ENCODE measurements at places on chromosomes 13 and 19. TPM values are rescaled to one million over a fixed set of nuclear protein-coding genes. Genes with fewer than 3 reads are reported as not detected.

Gene ATP8B3
- total RNA-seq: 8.7 TPM

Gene ANGPTL8
- total RNA-seq: not detected

DNA sequence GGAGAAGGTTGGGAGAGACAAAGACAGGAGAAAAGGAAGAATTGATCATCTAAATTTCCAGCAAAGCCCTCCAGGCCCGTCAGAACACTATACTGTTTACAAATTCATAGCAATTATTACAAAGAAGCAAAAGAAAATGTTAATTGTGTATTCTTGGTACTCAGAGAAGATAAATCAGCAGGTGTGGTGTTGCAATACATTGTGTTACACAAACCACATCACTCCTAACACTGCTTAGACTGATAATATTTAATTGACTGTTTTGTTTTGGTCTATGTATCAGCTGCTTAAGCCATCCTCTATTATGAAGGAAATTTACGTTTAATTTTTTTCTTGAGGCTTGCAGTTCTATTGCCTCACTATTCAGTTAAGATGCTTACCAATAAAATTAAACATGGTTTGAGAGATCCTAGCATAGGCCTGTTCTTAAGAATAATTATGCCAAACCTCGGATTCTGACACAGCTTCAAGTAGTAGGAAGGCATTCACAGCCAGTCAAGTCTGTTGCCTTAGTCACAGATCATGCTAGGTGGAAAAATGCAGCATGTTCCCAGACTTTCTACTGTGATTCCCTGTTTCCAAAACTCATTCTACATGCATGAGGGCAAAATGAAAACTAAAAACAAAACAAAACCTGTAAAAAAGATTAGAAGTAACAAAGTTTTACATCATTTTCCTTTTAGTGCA lies 129.2 kb downstream of the TBC1D4 start:
- peaks cover 21% of the 10 kb centered on the region for H3K36me3 ChIP-seq
- H3K4me1 ChIP-seq: no peaks in the 10 kb centered on the region
- no peak overlapping the region for H3K4me3 ChIP-seq
- H3K27me3 ChIP-seq: no peaks in the 10 kb centered on the region
- DNase-seq: no peak

GRCh38 chr13:49652355-49653305 lies 24.3 kb downstream of the ARL11 start:
- DNase-seq: peak; percentile 70
- no peak overlapping the region for H3K27ac ChIP-seq
- H3K36me3 ChIP-seq: no peaks in the 10 kb centered on the region
- no peaks in the 10 kb centered on the region for H3K4me1 ChIP-seq
- H3K4me3 ChIP-seq: no peak overlapping the region
- no peaks in the 10 kb centered on the region for H3K27me3 ChIP-seq

DNA sequence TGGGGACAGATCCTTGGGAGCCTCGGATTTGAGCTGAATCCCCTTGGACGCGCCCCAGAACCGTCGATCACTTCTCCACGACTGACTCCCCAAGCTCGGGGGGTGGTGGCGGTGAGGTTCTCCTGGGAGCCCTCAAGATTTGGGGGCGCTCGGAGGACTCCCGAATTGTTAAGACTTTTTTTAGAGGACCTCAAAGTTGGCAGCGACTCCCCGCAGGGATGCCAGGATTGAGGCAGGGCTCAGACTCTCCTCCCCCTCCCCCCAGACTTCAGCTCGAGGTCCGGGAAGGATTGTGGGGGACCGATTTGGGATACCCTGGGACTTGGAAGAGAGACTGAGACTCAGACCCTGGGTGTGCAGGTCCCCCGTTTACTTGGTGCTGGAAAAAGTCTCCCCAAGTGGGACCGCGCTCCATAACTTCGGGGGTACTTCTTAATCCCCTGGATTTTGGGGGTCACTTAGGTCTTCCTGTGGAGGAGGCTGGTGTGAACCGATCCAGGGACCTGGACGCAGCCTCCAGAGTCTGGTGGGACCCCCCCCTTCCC lies 665 bp downstream of the VASP start:
- peak overlapping the region; percentile 81 for H3K4me3 ChIP-seq
- peaks cover 23% of the 10 kb centered on the region for H3K36me3 ChIP-seq
- DNase-seq: no peak
- H3K27me3 ChIP-seq: no peaks in the 10 kb centered on the region
- H3K4me1 ChIP-seq: no peaks in the 10 kb centered on the region

DNA sequence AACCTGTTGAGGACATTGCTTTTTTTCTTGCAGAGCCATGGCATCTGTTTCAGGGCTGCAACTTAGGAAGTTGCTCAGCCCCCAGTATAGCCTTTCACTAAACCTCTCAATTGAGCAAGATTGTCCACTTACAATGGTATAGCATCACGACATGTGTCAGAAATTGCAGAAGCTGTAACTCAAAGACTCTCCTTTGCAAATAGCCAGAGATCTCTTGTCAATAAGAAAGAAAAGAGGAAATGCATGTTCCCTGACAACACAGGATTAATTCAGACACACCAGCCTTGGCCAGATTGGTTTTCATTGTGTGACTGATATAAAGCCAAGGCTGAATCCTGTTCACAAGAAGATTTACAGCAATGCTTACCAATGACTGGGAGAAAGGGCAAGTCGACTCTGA lies 38.7 kb upstream of the CYSLTR2 start:
- DNase-seq: no peak
- no peaks in the 10 kb centered on the region for H3K4me1 ChIP-seq
- no peak overlapping the region for H3K27ac ChIP-seq
- H3K27me3 ChIP-seq: no peaks in the 10 kb centered on the region

DNA sequence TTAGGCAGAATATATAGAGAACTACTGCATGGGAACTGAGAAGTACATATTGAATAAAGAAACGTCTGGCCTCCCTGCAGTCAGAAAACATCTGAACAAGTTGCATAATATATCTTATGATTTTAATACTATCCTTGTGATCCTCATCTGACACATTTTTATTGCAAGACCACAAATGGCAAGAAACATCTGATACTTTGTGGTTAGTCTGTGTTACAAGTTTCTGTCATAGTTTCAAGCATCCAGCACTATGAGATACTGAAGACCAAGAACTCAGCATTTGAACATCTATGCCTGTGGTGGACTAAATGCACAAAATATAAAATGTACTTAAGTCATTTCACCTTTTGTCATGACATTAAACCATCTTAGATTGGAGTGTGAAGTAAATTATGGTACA lies 1175.8 kb upstream of the MIR17HG start:
- H3K27ac ChIP-seq: no peak overlapping the region
- no peak overlapping the region for H3K4me3 ChIP-seq
- no peaks in the 10 kb centered on the region for H3K4me1 ChIP-seq

- no peak overlapping the region for H3K27ac ChIP-seq
- H3K4me1 ChIP-seq: no peaks in the 10 kb centered on the region
- H3K27me3 ChIP-seq: no peaks in the 10 kb centered on the region
- peaks cover 2% of the 10 kb centered on the region for H3K36me3 ChIP-seq
- peak; percentile 31 for DNase-seq
These were observed 182.2 kb downstream of the KDM4B start for GRCh38 chr19:5150902-5151741.

Data from H9 (cell line).